ENCODE measurements at places on chromosomes 4 and X. TPM values are rescaled to one million over a fixed set of nuclear protein-coding genes. Genes with fewer than 3 reads are reported as not detected.

The ZFP42 gene
- total RNA-seq = 0.15 TPM

The DCAF8L2 gene
- under 0.01 TPM for total RNA-seq

The NFKB1 gene
- total RNA-seq = 30.4 TPM

The HERC5 gene
- 6.0 TPM for total RNA-seq

The VCX2 gene
- total RNA-seq = not detected

The APLN gene
- 0.87 TPM for total RNA-seq

The EPHA5 gene
- total RNA-seq = 4.5 TPM

The FAM184B gene
- total RNA-seq = not detected

The ADAM29 gene
- not detected for total RNA-seq
